ENCODE measurements at places on chromosomes 11 and 22. TPM values are rescaled to one million over a fixed set of nuclear protein-coding genes. Genes with fewer than 3 reads are reported as not detected.

MICAL2 gene
- 123 TPM for total RNA-seq

HEPN1 gene
- total RNA-seq: not detected

SERPING1 gene
- 42.8 TPM for total RNA-seq

OLFML1 gene
- 0.35 TPM for total RNA-seq

SNRPD3 gene
- 222 TPM for total RNA-seq

PRODH gene
- 2.1 TPM for total RNA-seq

RBMXL2 gene
- total RNA-seq: 0.54 TPM

FAM111B gene
- 1.8 TPM for total RNA-seq

PANX3 gene
- total RNA-seq: not detected

OOSP1 gene
- total RNA-seq: not detected

CLDN25 gene
- not detected for total RNA-seq

ARHGAP20 gene
- 0.30 TPM for total RNA-seq

KCNJ5 gene
- 67.5 TPM for total RNA-seq

MUC5AC gene
- total RNA-seq: not detected

E2F8 gene
- total RNA-seq: 5.2 TPM

P4HA3 gene
- not detected for total RNA-seq

CEP164 gene
- 16.8 TPM for total RNA-seq

ACTN3 gene
- 189 TPM for total RNA-seq

MUC6 gene
- not detected for total RNA-seq

ALDH3B2 gene
- total RNA-seq: not detected

GRCh38 chr11:69959461-69959860 lies 118.7 kb upstream of the ANO1 start:
- DNase-seq: no peak

- DNase-seq: no peak
Measured at GRCh38 chr11:14673824-14674405, 30.3 kb downstream of the PDE3B start.

- peak; percentile 15 for DNase-seq
Measured at GRCh38 chr11:77101043-77101537, 1.6 kb upstream of the OMP start.

DNA sequence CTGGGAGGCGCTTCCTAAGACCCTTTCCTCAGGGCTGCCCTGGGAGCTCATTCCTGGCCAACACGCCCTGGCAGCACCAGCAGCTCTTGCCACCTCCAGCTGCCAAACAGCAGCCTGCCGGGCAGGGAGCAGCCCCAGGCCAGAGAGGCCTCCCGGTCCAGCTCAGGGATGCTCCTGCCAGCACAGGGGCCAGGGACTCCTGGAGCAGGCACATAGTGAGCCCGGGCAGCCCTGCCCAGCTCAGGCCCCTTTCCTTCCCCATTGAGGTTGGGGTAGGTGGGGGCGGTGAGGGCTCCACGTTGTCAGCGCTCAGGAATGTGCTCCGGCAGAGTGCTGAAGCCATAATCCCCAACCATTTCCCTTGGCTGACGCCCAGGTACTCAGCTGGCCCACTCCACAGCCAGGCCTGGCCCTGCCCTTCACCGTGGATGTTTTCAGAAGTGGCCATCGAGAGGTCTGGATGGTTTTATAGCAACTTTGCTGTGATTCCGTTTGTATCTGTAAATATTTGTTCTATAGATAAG lies 7.6 kb downstream of the SLC39A13 start:
- DNase-seq: peak; percentile 96

- DNase-seq: peak; percentile 93
Measured at GRCh38 chr11:35363854-35364780, 55.2 kb downstream of the SLC1A2 start.

DNA sequence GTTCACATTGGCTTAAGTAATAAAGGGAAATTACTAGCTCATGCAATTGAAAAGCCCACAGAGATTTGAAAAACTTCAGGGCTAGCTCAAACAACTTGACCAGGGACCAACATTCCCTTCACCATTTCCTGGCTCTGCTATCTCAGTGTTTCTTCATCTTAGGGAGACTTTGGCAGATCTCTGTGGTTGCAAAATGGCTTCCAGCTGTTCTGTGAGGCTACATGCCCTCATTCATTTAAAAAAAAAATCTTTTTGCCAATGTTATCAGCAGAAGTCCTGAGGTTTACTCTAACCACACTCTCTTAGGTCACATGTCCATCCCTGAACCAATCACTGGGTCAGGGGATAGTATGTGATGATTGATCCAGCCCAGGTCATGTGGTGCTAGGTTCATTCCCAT lies 13.9 kb upstream of the RASSF10 start:
- DNase-seq: no peak

- no peak for DNase-seq
Measured at GRCh38 chr22:44389926-44390612, 77.3 kb upstream of the SHISAL1 start.

- DNase-seq: no peak
Measured at GRCh38 chr11:89347071-89347470, 144.1 kb downstream of the NOX4 start.

DNA sequence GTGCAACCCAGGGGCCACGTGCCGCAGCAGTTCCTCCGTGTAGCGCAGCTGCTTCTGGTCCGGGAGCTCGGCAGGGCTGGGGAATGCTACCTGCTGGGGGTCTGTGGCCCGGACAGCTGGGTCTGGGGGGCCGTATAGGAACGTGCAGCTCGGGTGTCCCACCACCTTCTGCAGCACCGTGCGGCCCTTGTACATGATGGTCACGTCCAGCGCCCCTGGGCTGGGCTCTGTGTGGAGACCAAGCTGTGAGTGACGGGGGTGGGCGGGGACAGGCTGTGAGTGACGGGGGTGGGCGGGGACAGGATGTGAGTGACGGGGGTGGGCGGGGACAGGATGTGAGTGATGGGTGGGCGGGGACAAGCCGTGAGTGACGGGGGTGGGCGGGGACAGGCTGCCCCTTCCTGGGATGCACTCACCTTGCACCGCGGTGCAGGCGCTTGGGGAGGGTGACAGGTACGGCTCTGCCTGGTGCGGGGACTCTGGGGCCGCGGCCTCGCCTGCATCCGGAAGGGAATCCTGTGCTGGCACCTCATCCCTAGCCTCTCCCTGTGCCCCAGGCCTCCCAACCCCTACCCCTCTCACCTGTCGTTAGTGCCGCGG lies 2.3 kb downstream of the IRF7 start:
- peak; percentile 55 for DNase-seq

- DNase-seq: no peak
Measured at GRCh38 chr11:103441021-103441420, 331.8 kb downstream of the DYNC2H1 start.

DNA sequence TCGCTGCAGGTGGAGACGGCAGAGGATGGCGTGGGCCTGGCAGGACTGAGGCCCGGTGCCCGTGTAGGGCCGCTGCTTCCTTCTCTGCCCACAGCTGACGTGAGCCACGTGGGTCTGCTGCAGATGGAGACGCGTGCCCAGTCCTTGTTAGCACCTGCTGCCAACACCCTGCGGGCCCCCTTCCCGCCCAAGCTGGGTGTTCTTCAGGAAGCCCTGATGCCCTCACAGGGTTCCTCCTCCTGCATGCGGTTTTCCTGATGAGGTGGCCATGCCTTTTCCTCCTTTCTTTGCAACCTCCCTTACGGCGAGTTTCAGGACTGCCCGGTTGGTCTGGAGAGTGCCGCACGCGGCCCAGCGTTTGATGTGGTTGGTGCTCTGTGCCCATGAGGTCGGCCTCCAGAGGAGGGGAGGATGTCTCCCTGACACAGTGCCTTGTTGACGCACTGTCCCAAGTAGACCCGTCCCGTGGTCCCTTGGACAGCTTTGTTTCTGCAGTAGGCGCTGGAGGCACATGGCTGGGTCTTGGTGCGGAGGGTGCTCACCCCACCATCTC lies 44.7 kb downstream of the AP2A2 start:
- no peak for DNase-seq

GRCh38 chr11:77244277-77245027 lies 57.0 kb downstream of the GDPD4 start:
- DNase-seq: no peak

- DNase-seq: no peak
Measured at GRCh38 chr11:107587306-107587979, 3.5 kb upstream of the ELMOD1 start.

DNA sequence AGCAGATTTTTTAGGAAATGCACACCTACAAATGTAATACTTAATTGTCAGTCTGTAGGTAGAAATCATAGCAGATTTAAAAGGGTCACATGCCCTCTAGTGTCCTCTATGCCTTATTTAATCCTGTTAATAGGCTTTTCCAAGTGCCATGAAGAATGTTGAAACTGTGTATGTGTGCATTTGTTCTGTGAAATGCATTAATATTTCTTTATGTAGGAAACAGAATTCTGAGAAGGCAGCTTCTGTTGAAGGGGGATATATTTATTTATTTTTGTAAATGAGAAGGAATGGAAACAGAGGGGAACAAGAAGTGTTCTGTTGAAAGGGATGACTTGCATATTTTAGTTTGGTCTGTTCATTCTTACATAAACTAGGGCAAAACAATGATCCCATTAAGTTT lies 51.0 kb downstream of the SVIP start:
- no peak for DNase-seq

- no peak for DNase-seq
Measured at GRCh38 chr11:17765356-17766072, 30.9 kb downstream of the KCNC1 start.

DNA sequence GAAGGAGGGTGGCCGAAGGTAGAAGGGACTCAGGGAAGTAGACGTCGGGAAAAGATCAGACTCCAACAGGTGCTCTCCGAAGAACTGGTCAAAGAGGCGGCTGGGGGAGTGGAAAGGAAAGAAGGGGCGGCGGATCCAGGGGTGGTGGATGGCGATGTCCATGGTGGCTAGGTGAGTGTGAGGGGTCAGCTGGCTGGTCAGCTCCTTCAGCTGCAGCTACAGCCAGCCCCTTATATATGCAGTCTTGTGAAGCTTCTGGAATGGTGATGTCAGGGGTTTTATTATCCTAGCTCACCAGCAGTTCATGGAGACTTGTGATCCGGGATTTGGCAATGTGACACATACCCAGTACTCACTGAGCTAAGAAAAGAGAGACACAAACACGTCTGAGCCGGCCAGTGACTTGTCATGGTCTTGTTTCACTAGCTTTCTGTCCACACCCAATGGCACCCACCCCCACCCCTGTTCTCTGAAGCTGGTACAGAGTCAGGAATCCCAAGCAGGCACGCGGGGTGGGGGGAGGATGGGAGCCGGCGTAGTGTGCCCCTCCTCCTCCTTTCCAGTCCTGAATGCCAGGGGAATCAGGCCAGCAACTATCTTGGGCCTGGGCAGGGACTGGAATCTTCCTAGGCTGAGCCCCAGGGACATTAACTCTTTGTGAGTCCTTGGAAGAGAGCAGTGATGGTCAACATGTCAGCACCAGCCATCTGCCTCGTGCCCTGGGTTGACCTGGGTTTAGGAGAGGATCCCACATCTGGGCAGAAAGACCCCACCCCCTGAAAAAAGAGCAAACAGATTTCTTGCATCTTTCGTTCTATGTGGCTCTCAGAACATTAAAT lies at the start of gene CRYAB:
Gene CRYAB, minus strand, starts transcription at position 208 of the 839 bp plus-strand sequence. Its CDS starts 46 bp downstream, at position 162.
- peak; percentile 79 for DNase-seq

DNA sequence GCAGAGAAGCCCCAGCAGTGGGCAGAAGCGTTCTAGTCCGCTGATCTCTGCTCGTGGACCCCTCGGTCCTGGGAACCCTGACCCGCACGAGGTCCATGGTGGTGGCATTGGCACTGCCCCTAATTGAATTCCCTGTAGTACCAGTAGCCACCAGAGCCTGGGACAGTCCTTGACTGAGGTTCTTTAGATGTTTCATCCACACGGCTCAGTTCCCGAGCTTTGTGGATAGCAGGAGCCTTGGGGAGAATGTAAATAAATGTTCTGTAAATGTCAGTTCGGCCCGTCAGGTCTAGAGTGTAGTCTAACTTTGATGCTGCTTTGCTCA lies 39.4 kb upstream of the SEPTIN5 start:
- DNase-seq: no peak

DNA sequence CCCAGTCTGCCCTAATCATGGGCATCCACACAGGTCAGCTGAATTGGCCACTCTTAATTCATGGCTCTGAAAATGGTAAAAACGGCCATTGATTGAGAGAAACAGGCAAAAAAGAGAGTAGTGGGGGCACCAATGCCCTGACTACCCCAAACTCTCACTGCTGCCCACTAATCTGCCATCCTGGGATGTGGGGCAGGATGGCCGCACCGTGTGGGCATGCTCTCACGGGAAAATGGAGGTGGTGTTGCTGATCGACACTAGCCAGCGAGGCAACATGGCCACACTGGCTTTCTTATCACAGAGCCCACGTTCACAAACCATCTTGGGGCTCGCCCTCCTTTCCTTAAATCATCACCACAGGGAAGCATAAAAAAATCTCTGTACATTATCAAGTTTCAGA lies 11.2 kb upstream of the TUB start:
- no peak for DNase-seq

- no peak for DNase-seq
Measured at GRCh38 chr11:122874991-122875390, 7.6 kb upstream of the JHY start.

- DNase-seq: peak; percentile 93
Measured at GRCh38 chr11:58059007-58059350, 28.2 kb downstream of the OR6Q1 start.

- DNase-seq: no peak
Measured at GRCh38 chr22:31440681-31441080, 41.3 kb downstream of the DRG1 start.

DNA sequence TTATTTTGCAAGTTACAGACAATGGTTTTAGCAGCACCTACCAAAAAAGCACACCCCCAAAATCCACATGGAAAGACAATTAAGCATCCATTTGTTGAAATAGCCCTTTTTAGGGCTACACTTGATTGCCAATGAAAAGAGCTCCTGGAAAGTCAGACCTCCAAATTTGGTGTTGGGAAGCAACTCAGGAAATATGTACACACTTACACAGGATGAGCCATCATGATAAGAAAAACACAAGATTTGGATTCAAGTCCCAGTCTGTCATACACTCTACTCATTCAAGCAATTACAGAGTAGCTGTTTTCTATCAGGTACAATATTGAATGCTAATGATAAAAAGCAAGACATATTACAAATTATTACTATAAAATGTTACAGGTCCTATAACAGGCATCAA lies 31.5 kb downstream of the FAM168A start:
- peak; percentile 11 for DNase-seq

- no peak for DNase-seq
Measured at GRCh38 chr11:2406878-2407410, 6.4 kb downstream of the TSSC4 start.

- DNase-seq: no peak
Measured at GRCh38 chr11:9825315-9825714, 161.4 kb downstream of the SWAP70 start.

DNA sequence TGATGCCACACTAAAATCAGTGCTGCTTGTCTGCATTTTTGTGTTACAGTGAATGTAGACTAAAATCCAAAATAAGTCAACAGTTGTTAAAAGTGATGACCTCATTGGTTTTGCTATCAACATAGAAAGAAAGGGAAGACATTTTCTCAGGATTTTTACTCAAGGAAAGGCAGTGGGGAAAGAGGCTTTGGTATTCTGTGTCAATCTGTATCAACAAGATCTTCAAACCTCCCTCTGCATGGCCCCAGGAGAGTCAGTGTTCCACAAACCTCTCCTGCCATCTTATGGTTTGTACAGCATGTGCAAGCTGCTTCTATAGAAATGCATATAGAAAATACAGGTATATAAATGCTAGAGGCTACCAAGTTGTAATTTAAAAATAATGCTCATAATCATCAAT lies 13.8 kb upstream of the OR51M1 start:
- DNase-seq: peak; percentile 14

- DNase-seq: no peak
Measured at GRCh38 chr11:83571302-83571701, 285.1 kb upstream of the CCDC90B start.

All from cardiac muscle cell (in vitro differentiated cells and primary cell).